NCI-H82 (cell line): ENCODE measurements at places on chromosomes 4 and X.
A peak's percentile ranks its signal among the peaks of the same experiment; 100 is the strongest.

- DNase-seq = no peak
Measured at GRCh38 chrX:55624403-55624802, 1.2 kb downstream of the FOXR2 start.

- no peak for DNase-seq
Measured at GRCh38 chrX:120419463-120419862, 49.6 kb downstream of the LAMP2 start.

DNA sequence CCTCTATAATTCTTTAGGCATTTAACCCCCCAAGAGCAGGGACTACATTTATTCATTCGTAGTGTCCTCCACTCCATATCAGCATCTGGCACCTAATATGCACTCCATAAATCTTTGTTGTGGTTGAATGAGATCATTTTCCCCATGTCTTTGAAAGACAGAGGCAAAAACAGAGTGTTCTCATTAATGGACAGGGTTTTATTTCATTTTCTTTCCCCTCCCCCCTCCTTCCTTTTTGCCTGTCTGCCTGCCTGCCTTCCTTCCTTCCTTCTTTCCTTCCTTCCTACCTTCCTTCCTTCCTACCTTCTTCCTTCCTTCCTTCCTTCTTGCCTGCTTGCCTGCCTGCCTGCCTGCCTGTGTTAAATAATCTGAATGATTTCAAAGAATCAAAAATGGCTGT, 83.2 kb downstream of the SHROOM3 start:
- no peak for DNase-seq

DNA sequence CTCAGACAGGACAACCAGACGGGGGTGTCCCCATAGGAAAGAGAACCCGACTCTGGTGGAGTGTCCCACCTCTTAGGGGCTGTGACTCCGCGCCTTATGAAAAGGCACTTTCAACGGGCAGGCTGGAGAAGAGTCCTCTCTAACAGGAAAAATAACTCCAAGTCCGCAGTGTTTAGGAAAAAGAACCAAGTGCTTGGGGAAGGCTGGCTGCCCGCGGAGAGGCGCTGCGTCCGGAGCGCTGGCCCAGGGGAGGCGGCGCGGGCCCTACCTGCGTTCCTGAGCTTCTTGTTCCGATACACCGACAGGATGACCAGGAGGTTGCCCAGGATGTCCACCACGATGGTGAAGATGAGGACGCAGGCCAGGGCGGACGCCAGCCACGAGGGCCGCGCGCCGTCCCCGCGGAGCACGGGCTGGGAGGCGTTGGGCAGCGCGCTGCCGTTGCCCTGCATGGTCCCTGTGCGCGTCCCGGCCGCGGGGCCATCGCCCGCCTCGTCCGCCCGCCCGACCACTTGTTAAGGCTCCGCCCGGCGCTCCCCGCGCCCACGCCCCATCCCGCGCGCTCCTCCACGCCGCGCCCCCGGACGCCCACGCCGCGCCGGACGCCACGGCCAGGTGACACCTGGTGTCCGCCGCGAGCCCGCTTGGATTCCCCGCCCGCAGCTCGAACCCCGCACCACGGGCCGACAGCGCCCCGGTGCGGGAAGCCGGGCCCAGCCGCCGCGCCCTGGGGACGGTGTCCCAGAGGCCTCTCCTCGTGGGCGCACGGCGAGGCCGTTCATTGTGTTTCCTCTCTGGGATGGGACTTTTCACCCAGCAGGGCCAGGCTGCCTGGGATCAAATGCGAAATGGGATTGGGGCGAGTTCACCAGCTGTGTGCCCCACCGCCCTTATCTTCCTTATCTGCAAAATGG, at the start of gene MTNR1A:
MTNR1A (minus strand) TSS at position 654 of the 914 bp plus-strand sequence; CDS start at position 452, 202 bp downstream.
- DNase-seq = no peak

- peak; percentile 3 for DNase-seq
Measured at GRCh38 chr4:55311792-55312488, 34.1 kb upstream of the SRD5A3 start.

GRCh38 chrX:44225667-44226066, 117.8 kb downstream of the EFHC2 start:
- no peak for DNase-seq

- DNase-seq = no peak
Measured at GRCh38 chrX:39559229-39559628, 538.5 kb downstream of the BCOR start.

GRCh38 chrX:139924696-139925095, 8.2 kb downstream of the ATP11C start:
- DNase-seq = no peak

DNA sequence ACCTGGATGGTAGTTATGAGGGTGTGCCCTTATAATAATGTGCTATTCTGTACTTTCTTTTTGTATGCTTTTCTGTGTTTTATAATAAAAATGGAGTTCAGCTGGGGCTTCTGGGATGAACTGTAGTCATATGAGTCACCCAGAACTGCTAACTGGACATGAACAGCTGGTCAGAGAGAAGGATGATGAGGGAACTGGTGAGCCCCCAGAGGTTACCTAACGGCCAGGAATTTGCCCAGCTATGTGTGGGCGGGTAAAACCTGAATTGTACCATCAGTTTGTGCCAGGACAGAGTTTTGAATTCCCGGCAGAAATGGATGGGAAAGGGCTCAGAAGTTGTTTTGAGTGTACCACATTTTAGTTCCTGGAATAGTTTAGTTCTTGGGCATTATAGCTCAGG, 138.0 kb upstream of the USP9X start:
- DNase-seq = no peak

DNA sequence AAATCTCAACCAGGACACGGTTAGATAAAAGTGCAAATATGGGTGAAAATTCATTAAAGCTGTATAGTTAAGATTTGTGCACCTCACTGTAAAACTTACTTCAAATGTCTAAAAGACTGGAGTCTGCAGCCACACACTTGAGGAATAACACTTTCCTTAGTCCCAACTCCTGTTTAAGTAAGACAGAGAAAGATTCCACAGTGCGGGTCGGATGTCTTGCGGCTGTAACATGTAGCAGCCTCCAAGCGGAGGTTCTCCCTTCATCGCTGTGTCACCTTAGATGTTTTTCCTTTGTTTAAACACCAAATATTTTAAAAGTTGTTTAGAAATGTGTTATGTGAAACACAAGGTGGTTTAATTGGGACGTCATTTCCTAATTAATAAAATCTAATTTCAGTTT, 905 bp upstream of the MAEA start:
- peak; percentile 9 for DNase-seq

- no peak for DNase-seq
Measured at GRCh38 chr4:79982601-79983322, 90.3 kb downstream of the ANTXR2 start.

DNA sequence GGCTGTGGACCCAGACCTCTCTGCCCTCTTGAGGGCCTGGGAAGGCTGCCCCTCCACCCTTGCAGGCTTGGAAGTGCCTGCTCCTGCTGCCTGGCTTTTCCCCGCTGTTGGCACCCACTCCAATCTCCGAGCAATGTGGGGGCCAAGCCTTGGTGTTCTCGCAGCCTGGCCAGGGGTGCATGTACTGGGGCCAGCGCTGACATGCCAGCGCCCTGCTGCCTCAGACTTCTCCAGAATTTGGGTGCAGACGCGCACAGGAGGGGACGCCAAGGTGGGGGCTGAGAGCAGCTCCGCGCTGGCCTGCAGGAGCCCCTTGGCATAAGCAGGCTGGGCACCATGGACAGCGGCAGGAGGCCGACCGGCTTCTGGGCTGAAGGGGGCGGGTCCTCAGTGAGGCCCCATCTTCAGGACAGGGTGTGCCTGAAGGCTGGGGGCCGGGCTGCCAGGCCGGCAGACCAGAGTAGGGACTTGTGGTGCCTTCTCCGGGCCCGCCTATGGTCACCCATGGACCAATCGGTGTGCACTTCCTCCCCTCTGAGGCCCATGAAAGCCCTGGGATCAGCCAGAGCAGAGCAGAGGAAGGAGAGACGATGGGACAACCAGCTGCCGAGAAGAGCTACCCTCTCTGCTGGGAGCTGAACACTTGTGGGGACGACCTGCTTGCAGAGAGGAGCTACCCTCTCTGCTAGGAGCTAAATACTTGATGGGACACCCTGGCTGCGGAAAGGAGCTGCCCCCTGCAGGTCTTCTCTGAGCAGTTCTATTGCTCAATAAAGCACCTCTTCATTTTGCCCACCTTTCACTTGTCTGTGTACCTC, 118.3 kb downstream of the DNAAF6 start:
- DNase-seq = peak; percentile 30
